ENCODE measurements at places on chromosomes 2 and 18.

- DNase-seq: no peak
Observed at GRCh38 chr18:41690332-41691127, 264.5 kb upstream of the PIK3C3 start.

DNA sequence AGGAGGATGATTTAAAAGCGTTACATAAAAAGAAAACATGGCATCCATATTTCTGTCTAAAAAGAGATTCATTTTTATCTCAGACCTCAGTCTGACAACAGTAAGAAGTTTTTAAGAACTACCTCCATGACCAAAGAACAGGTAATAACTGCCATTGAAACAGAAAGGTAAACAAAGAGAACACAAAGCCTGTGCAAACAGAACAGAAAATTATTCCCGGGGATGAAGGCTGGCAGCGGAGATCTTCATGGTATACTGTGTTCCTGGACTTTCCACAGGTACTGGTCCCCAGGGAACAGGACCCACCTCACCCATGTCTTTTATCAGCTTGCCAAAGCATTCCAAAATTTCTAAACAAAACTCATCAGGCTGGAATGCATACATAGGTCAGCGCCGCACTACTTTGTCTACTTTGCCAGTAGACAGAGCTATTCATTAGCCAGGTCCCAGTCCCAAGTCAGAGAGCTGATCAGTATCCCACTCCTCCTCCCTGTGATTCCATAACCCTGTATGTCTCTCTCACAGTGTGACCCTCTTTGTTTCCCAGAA, 277.3 kb downstream of the MBD2 start:
- no peak for DNase-seq

DNA sequence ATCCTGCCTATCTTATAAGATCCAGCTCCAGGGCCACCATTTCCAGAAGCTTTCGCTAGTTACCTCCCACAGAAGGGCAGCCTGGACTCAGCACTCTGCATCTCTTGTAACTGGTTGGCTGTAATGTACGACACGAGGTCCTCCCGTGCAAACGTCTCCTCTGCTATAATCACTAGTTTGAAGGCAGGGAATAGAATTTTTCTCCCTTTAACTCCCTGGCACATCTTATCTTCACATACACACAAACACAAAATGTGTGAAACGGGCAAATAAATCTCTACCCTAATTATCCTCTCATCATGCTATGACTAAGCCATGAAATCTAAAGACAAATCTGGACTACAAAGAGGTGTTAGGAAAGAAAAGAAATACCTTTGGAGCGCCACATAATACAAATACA, 36.8 kb downstream of the RNU4ATAC start:
- DNase-seq: no peak

GRCh38 chr2:129975016-129975774, 4.3 kb upstream of the RAB6C start:
- no peak for DNase-seq

DNA sequence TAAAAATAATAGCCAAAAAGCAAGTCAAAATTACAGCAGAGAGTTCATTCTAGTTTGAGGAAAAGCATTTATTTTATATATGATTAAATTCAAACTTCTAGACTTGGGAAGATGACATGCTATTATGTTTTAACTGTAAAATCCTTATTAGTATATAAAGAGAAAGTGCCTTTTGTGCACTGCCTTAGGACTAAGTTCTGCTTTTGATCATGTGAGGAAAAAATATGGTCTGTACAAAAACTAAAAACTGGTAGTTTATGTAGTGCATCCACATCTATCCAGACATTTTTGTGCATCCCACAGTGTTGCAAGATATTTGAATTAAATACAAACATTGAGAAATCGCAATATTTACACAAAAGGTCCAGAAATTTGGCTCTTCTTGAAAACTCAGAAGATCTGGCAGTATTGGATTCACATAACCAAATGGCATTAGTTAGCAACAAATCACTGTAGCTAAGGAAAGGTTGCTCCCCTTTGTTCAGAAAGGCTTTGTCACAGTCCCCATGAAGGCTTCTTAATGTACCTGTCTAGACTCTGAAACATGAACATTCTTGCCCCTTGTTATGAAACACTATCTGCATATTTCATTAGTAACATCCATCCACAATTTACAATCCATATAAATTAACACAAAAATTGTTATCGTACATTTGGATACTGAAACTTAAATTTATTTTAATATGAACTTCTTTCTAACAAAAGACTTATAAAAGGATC, 2.2 kb downstream of the MMADHC start:
- no peak for DNase-seq

- no peak for DNase-seq
Observed at GRCh38 chr2:169716238-169716886, 17.3 kb upstream of the KLHL23 start.

DNA sequence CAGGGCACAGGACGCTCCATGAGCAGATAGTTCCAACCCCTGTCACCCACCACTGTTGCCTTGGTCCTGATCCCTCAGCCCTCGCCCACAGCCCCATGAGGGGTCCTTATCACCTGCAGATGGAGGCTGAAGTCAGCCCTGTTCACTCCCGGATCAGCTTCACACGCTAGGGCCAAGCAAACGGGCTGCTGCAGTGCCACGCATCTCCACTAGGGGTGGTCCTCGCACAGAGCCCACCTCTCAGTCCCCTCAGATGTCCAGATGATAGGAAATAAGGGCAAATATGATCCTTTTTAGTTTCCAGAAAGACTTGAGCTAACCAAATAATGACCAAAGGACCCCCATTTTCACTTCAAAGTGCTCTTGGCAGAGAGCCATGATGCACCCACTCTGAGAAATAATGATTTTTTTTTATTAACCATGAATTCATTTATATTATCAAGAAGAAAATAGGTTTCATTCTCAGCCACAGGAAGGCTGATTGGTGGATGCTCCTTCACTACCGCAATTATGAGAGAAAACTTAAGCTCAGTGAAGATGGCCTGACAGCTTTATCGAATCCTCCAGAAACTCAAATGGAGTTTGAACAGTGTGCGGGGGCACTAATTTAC, 71.9 kb upstream of the KLHL29 start:
- no peak for DNase-seq
